ENCODE measurements at places on chromosomes 13 and 19.

DNA sequence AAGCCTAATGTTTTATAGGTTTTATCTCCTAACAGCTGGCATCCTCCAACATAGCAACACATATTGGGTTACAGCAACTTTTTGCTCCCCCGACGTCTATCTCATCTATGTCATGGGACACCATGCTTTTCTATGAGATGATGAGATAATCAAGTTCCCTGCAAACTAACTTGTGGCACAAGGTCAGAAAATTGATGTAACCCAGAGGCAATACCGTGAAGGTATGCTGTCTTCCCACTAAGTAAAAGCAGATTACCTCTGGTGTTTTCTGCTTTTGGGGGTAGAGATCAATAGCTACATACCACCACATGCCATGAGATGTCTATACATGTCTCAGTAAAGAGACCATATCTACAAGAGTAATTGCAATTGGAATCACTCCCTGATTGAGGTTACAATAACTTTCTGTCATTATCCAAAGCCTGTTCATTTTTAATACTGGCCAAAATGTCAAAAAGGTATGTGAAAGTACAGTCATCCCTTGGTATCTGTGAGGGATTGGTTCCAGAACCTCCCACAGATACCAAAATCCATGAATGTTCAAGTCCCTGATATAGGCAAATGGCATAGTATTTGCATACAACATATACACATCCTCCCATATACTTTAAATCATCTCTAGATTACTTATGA, 131.3 kb downstream of the CYSLTR2 start:
- DNase-seq, result no peak

DNA sequence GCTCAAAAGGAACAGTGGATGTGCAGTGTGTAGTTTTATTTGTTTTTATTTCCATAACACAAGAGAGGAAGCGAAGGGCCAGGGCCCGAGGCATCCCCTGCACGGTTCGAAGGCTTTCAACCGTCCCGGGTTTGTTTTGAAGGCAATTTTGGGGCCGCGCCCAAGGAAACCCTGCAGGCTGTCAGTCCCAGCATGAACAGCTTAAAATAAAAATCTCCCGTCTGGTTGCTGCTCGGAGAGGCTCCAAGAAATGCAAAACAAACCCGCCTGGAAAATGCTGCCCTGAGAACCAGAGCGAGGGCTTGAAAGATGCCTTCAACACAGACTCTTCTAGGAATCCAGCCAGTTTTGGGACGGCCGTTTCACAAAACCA, 16.0 kb downstream of the LSM4 start:
- DNase-seq, result no peak

DNA sequence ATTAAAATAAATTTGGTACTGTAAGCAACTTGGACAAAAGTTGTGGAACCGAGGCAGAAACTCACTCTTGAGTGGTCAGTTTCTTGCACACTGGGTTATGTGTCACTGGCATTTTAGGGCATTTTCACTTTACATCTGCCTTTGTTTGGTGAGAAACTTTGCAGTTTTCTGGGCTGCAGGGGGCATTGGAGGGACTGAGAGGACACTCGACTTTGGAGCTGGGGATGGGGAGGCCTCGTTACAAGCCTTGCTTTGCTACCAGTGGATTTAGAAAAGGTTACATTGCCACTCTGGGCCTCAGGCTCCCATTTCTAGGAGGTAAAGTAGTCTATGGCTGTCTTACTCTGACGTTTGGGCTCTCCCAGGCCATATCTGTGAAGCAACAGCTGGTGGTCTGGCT, 41.9 kb upstream of the ZNF536 start:
- DNase-seq, result no peak

- DNase-seq, result no peak
These were observed 49.6 kb upstream of the ANKRD10 start for GRCh38 chr13:110964229-110965037.

DNA sequence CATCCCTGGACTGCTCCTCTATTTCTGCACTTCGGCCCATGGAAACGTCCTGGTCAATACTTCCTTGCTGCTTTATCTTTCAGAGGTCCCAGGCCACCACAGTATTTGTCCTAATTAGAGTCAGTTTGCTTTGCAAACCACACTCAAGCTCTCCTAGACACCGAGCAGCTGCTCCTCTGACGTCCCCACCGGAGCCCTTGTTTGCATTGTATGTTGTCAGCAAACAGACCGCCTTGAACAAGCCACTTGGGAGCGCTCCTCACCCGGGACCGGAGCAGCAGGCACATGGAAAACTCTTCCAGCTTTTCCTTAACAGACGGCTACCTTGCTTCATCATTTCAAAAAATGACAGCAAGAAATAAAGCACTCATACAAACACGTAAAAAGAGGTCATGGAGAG, 51.5 kb upstream of the GTF3A start:
- no peak for DNase-seq

GRCh38 chr13:42525035-42525504, 48.9 kb upstream of the TNFSF11 start:
- DNase-seq, result no peak

DNA sequence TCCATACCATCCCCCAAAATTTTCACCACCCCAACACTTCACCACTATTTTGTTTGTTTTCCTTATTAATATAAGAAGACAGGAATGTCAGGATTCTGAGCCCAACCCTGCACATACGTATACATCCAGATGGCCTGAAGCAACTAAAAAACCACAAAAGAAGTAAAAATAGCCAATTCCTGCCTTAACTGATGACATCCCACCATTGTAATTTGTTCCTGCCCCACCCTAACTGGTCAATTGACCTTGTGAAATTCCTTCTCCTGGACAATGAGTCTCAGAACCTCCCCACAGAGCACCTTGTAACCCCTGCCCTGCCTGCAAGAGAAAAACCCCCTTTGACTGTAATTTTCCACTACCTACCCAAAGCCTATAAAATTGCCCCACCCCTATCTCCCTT, 132.5 kb downstream of the ZNF675 start:
- DNase-seq, result no peak

- DNase-seq, result no peak
These were observed 18.5 kb upstream of the ZNF331 start for GRCh38 chr19:53519446-53519845.
